NCI-H1436 treated with DMSO at 0.1 percent for 48 hours (cell line): ENCODE measurements at places on chromosomes 6 and 20.

DNA sequence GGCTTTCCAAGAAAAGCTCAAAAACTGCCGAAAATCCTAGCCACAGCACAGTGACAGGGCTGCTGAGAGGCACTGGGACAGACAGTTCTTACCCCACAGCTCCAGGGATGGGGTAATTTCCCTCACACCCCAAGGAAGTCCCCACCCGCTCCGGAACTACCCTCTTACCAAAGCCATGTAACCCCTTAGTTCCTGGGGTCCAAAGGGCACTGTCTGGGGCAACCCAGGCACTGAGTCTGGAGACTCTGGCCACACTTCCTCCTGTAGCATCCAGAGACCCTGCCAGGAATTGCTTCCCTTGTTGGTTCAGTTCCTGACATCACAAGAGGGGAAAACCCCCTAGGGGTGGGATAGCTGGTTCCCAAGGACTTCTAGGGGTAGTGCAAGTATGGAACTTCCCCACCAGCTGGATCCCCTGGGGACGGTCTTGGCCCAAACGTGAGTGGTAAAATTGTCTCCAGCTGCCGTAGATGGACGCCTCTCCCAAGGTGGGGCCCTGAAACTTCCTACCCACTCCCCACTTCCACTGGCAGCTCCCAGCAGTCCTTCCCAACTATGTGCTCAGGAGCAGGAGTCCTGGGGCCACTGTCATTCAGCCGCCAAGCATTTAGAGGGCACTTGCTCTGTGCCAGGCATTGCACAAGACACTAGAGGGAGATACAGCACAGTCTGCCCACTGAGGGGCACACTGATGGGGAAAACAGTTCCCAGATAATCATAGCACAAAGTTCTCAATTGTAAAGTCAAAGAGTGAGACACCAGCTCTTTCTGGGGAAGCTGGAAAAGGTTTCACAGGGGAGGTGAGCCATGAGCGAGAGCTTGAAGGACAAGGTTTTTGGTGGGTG lies 17.2 kb upstream of the HCK start:
- DNase-seq = no peak

- no peak for DNase-seq
These were observed 43.3 kb upstream of the MRPS10 start for GRCh38 chr6:42260972-42261371.

DNA sequence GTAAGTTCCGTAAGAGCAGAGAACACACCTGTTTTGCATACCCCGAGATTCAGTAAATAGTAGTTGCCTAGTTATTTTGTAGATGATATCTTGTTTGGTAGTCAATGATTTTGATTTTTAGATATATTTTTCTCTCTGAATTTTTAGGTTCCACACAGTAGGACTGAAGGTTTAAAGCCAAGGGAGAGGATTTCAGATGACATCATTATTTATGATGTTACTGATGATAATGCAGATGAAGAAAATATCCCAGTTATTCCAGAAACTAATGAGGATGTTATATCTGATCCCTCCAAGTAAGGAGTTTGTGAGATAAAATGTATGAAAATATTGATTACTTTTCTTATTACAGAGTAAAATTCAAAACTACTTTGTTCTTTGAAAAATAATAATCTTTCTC lies 22.6 kb downstream of the HSF2 start:
- no peak for DNase-seq

GRCh38 chr6:162871966-162872365 lies 144.2 kb downstream of the PACRG start:
- no peak for DNase-seq

DNA sequence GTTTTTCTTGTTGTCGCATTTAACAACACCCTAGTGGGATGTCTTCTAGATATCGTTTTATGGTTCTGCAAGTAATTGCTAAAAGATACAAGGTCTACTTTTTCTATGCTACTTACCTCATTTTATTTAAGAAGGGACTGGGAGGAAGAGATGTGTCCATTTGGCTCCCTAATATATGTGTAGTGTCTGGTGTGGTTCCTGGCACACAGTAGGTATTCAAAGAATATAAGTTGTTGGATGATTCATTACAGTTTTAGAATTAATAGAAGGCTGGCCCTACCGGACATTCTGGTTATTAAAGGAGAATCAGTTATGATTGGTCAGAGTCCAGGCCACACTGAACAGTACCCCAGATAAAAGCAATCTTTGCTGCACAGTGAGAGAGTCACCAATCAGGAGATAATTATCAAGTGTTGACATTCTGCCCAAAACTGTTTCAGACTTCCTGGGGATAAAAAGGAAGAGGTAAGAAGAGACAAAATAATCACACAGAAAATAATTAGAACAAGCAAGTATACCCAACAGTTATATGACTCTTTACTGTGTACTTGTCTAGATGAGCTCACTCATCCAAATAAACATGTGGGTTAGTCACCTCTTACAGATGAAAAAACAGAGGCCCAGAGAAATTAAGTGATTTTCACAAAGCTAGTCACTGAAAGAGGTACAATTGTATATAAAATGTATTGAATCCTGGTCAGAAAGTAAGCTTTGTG lies 7.0 kb downstream of the TMEM244 start:
- no peak for DNase-seq

- DNase-seq = no peak
These were observed 283.9 kb upstream of the RIMS1 start for GRCh38 chr6:71602385-71603007.

DNA sequence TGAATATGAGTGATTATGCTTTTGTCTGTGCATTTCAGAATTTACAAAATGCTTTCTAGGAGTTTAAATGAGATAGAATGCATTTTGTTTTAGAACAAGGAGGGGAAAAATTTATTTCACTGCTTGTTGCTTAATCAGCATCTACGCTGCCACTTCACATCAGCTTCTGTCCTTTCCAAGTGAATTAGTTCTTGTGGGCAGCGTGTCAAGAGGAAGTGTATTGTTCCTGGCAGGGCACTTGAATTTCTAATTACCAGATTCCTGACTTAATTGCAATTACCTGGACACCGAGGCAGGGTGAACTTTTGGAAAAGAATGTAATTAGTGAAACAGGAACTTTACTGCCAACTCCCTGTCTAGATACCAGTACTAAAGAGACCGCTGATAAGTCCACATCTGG lies 263.5 kb downstream of the TMEM242 start:
- no peak for DNase-seq
